ENCODE measurements at places on chromosomes 2 and 18. TPM values are rescaled to one million over a fixed set of nuclear protein-coding genes. Genes with fewer than 3 reads are reported as not detected.

The PRADC1 gene
- 7.4 TPM for total RNA-seq

The ALPI gene
- total RNA-seq, result not detected

The RAPGEF4 gene
- total RNA-seq, result 0.38 TPM

The MAP2 gene
- total RNA-seq, result 31.8 TPM

The RGPD4 gene
- not detected for total RNA-seq

The LIMS3 gene
- total RNA-seq, result 0.81 TPM

The AKAIN1 gene
- not detected for total RNA-seq

The MC4R gene
- 0.13 TPM for total RNA-seq

The GKN2 gene
- not detected for total RNA-seq

The TANK gene
- 16.9 TPM for total RNA-seq

The ABHD1 gene
- 0.89 TPM for total RNA-seq

The CKAP2L gene
- 0.63 TPM for total RNA-seq

The SPR gene
- total RNA-seq, result 22.7 TPM

The CENPA gene
- total RNA-seq, result 51.2 TPM

The TMEM185B gene
- total RNA-seq, result 43.5 TPM

The EML6 gene
- 0.16 TPM for total RNA-seq

The DQX1 gene
- total RNA-seq, result not detected

The SALL3 gene
- total RNA-seq, result 0.49 TPM

The RPL31 gene
- total RNA-seq, result 738 TPM

The SIX2 gene
- total RNA-seq, result 15.2 TPM

The ALPG gene
- not detected for total RNA-seq

The RTP5 gene
- not detected for total RNA-seq

The MTERF4 gene
- 20.9 TPM for total RNA-seq

The NYAP2 gene
- not detected for total RNA-seq

The SERPINB7 gene
- total RNA-seq, result not detected

The TCF23 gene
- total RNA-seq, result not detected

The RAB17 gene
- 0.63 TPM for total RNA-seq

The NR4A2 gene
- 0.25 TPM for total RNA-seq

The VSNL1 gene
- 0.33 TPM for total RNA-seq

The NDUFAF7 gene
- total RNA-seq, result 11.4 TPM

The RND3 gene
- total RNA-seq, result 72.6 TPM

The ACTG2 gene
- total RNA-seq, result 8.6 TPM

The KCNF1 gene
- not detected for total RNA-seq

The SLC1A4 gene
- 19.5 TPM for total RNA-seq

The CD28 gene
- not detected for total RNA-seq

The PSTPIP2 gene
- total RNA-seq, result 4.9 TPM

The STEAP3 gene
- 53.1 TPM for total RNA-seq

The TAF4B gene
- 4.4 TPM for total RNA-seq

The MATN3 gene
- total RNA-seq, result 9.9 TPM

The TEKT4 gene
- not detected for total RNA-seq

The FAM117B gene
- total RNA-seq, result 3.3 TPM

The SIX3 gene
- not detected for total RNA-seq

The DUSP11 gene
- 14.0 TPM for total RNA-seq

The GNAL gene
- 4.3 TPM for total RNA-seq

The SULT1C3 gene
- total RNA-seq, result not detected

The MAPK4 gene
- total RNA-seq, result under 0.01 TPM

The DNAH7 gene
- not detected for total RNA-seq

The CDH2 gene
- total RNA-seq, result 220 TPM

The LYG2 gene
- total RNA-seq, result not detected

The RNF125 gene
- 0.33 TPM for total RNA-seq

The POTEI gene
- not detected for total RNA-seq

The PGAP1 gene
- total RNA-seq, result 3.1 TPM

Measured in mesangial cell (primary cell).